HS-5 (cell line): ENCODE measurements at places on chromosomes 11 and 22.

- no peak for DNase-seq
These were observed 30.1 kb upstream of the TNRC6B start for GRCh38 chr22:40147388-40148176.

- no peak for DNase-seq
These were observed 52.2 kb downstream of the NUP98 start for GRCh38 chr11:3745161-3745560.

DNA sequence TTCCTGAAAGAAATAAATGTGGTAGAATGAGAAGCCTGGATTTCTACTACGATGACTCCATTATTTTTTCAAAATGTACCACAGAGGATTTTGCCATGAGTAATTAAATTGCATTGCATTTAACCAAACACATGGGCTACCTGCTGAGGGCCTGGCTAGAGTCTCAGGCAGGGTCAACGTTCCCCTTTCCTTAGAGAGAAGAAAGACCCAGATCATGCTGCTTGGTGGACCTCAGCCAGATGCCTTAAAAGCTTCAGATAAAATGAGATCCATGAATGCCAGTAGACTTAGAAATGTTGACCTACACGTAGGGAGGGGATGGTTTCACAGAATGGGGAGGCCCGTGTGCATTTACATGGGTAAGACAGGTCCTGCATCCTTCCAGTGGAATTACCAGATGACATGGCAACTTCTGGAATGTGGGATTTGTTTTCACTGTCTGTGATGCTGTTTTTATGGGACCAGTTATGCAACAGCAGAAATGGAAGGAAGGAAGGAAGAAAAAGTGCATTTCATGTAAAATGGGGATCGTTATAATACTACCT, 1069.4 kb downstream of the NTM start:
- no peak for DNase-seq

DNA sequence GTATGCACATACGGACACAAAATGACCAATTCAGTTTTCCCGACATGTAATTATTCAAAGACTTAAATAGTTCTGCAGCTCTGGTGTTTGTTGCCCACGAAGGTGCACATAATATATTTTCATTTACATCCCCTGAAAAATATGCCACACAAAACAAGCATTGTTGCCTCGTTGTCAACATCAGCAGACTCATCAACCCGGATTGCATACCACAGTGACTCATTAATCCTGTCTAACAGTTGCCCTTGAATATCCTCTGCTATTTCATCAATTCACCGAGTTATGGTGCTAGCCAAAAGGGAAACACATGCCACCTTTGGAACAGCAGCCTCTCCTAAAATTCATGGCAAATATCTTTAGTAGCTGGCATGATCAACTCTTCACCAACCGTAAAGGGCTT, 582.2 kb downstream of the LRRC4C start:
- DNase-seq = peak; percentile 46

GRCh38 chr22:42347281-42347824, 76.9 kb upstream of the TCF20 start:
- no peak for DNase-seq

DNA sequence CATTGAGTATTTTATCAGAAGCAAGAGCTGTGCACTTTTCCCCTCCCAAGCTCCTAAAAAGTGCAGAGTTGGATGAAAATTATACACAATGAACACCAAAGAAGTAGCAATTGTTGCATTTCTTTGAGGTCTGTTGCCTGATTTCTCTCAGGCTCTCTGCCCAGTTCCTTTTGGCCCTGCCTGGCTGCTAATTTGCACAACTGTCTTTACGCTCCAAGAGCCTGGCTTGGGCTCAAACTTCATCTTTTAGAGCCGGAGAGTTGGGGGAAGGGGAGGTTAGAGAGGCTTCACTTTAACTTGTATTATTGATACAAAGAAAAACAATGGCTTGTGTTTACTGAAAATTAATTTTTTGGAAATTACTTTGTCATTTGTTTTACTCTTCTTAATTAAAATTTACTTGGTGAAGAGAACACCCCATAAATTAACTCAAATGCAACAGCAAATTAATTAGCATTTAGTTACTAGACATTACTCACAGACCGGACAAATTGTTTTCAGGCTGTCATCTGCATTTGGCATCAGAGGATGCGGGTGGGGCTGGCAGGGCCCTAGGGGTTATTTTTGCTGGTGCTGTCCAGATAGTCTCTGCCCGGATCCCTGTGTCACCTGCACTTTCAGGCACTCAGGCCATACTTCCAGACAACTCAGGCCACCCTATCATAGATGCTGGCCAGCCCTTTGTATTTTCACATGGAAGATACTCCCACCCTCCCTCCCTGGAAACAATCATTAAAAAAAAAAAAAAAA, 407.3 kb downstream of the NXPE2 start:
- DNase-seq = no peak

DNA sequence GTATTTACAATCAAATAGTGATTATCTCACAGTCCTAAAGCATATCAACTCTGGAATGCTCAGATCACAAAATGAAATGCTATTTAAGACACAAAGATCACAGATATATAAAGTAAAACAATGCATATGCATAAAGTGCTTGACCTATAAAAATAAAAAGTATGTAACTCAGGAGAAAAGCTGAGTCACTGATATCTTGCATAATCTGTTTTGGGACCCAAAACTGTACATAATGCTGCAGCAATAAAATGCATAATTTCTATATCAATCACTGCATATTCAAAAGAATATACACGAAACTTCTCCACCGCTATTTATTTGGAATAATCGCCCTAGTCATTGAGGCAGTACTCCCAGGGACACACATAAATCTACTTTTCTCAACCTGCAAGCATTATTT, 34.9 kb upstream of the GRIA4 start:
- no peak for DNase-seq

- DNase-seq = no peak
These were observed 178.2 kb downstream of the OPCML start for GRCh38 chr11:133354069-133354468.

DNA sequence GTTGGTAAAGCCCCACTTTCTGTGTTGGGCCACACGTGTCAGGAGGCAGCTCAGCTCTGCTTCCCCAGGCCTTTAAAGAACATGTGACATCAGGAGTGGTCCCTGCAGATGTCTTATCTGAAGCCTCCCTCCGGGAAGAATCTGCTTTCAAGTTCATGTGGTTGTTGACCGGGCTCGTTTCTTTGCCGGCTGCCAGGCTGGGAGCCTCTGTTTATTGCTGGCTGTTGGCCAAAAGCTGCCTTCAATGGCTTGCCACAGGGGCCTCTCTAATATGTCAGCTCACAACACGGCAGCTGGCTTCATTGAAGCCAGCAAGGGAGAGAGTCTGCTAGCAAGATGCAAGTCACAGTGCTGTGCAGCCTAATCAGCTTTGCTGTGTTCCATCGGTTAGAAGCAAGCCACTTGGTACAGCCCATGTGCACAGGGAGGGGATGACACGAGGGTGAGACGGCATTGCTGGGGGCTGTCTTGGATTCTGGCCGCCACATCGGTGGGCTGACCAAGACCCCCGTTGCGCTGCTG, 14.6 kb downstream of the MRGPRF start:
- no peak for DNase-seq

GRCh38 chr22:33562501-33562900, 357.8 kb downstream of the LARGE1 start:
- no peak for DNase-seq

DNA sequence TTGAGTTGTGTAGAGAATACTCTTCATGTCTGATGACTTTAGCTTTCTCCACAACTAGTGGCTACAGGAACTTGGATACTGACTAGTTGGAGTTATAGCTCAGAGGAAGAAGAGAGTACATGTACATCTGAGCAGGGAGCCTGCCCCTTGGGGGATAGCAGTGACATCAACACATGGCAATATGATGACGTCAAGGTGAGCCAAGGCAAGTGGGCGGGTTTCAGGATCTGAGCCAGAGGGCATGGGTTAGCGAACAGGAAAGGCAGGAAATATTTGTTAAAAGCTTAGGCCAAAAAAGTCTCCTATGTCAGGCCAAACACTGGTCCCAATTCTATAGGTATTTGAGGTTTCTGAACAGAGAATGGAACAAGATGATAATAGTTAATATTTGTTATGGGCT, 42.0 kb upstream of the HORMAD2 start:
- peak; percentile 34 for DNase-seq

- no peak for DNase-seq
These were observed 32.5 kb upstream of the MYRF start for GRCh38 chr11:61719978-61720377.

DNA sequence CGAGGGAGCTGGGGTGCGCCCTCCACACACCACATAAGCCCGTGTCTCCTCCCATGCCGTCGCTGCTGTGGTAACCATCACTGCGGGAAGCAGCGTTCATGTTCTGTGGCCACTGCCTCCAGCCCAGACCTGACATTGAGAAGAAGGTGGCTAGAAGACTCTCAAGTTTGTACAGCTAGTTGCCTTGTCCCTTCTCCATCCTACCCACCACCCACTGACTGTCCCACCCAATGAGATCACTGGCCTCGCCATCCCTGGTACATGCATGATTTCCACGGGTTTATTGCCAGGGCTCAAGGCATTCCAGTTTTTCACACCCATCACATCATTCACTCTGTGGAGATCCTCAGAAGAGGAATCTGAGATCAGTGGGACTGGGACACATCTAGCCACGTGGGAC, 33.0 kb downstream of the AHNAK start:
- no peak for DNase-seq

GRCh38 chr22:35018995-35019394, 47.0 kb upstream of the ISX start:
- no peak for DNase-seq

GRCh38 chr11:73396251-73396930, 20.2 kb downstream of the RELT start:
- no peak for DNase-seq

DNA sequence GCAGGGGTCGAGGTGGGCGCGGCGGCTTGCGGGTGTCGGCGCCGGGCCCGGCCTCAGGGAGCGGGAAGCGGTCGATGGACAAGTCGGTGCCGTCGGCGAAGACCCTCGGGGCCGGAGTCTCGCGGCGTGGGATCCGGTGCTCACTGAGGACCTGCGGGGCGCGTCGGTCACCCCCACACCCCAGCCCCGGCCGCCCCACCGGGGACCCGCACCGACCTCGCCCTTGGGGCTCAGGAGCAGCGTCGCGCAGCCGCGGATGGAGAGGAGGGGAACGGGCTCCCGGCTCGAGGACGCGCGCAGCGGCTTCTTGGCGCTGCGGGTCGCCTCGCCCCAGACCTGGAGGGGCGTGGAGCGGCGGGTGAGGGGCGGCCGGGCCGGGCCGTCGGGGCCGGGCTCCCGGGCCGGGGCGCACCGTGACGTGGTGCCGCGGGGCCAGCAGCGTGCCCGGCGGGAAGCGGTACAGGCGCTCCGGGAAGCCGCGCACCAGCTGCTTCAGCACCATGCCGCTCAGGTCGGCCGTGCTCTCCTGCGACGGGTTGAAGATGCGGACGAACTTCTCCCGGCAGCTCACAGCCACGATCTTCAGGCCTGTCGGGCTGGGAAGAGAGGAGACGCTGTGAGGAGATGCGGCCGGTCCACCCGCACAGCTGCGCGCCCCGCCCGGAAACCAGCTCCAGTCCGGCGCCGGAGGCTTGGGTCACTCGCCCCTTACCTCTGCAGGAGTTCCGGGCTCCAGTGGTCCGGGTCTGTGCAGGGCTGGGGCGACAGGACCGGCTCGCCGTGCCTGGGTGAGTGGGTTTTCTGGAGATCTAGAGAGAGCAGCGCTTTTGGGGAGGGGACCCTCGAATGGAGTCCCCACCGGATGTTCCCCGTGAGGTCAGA, 4.5 kb downstream of the LMNTD2 start:
- DNase-seq = no peak

- peak; percentile 89 for DNase-seq
These were observed 444 bp downstream of the CAVIN3 start for GRCh38 chr11:6319704-6320410.

- DNase-seq = no peak
These were observed 30.8 kb downstream of the SBF1 start for GRCh38 chr22:50443801-50444625.

DNA sequence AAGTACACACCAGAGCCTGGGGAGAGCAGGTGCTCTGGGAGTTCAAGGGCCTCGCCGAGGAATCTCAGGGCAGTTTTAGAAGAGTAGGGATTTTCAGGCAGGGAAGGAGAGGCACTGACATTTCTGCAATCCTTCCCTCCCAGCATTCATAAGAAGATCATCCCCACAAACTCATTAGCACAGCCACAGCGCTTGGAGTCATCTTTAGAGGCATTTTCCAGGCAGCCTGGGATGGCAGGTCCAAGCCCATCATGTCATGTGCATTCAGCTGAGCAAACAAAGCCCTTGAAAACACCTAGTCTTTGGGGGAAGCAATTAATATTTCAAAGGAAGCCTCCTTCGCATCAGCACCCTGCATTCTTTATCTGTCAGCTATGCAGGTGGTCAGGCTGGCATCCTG, 43.8 kb downstream of the MAP6 start:
- no peak for DNase-seq

- DNase-seq = no peak
These were observed 1206.6 kb upstream of the RAG2 start for GRCh38 chr11:37804666-37805065.

DNA sequence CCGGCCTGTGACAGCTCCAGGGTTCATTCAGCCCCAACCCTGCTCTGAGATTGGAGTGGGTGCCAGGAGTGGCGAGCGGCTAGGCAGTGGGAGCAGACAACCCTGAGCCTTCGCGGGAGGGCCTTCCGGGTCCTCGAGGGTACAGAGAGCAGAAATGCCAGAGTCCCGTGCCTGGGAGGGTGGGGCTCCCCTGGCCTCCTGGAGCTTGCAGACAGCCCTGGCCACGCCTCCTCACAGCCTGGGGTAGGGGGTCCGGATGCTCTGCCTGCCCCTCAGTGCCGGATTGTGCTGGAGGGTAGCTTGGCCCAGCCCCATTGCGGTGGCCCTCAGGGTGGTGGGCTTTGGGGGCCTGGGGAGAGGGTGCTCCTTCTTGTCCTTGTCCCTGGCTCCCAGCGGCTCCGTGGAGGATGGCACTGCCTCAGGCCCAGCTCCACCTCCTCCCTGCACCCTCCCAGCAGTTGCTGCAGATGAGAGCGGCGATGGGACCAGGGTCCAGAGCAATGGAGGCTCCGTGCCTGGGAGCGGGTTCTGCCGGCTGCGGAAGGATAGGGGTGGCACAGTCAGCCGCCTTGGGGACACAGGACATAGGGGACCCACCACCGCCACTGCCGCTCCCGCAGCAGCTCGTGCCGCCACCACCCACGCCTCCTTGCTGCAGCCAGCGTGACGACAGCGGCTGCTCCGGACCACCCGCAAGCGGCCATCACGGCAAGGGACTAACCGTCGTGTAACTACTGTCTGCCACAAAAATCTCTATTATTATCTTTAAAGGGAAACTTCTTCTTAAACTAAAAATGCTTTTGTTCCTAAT, 34.9 kb upstream of the OR10G7 start:
- DNase-seq = no peak

DNA sequence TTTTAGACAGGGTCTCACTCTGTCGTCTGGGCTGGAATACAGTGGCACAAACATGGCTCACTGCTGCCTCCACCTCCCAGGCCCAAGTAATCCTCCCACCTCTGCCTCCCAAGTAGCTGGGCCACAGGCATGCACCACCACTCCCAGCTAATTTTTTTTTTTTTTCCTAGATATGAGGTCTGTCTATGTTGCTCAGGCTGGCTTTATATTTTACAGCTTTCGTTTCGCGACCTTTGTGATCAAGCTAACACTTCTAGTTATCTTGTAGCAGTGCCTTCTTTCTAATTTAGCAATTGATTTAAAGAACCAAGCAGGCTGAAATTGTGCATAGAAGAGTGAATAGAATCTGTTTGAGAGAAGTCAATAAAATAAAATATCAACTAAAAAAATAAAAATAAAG, 11.3 kb downstream of the CKAP5 start:
- DNase-seq = no peak
